ENCODE measurements at places on chromosomes 1 and 21.

DNA sequence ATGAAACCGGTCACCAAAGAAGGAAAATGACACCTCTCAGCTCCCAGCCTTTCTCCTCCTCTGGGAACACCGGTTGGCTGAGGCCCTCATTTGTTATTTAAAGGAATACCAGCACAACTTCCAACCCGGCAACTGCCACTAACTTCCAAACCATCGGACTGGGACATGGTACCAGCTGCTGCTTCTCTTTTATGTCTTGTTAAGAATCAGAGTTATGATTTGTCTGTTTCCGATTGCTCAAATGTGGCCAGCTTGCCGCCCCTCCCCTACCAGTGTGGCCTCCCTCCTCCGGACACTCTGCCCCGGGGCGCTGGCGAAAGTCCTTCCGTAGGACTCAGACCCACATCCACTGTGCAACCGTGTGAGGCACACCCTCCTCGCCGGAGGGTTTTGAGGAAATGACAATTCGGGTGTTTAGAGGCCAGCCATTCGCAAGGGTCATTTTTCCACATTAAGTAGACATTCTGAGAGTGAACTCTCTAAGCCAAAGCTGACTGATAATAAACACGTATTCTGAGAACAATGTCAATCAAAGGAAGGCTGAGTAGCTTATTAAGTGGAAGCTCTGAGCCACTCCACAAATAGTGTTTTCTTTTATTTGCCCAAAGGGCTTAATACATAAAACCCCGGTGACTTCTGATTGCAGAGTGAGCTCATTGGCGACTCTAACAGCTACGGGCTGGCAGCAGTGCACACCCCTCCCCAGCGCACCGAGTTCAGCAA, 5.5 kb downstream of the RIPK4 start:
- no peak for DNase-seq

- no peak for DNase-seq
Observed at GRCh38 chr1:178973652-178974101, 52.0 kb upstream of the FAM20B start.

- DNase-seq = no peak
Observed at GRCh38 chr1:91621907-91622306, 121.3 kb downstream of the CDC7 start.

DNA sequence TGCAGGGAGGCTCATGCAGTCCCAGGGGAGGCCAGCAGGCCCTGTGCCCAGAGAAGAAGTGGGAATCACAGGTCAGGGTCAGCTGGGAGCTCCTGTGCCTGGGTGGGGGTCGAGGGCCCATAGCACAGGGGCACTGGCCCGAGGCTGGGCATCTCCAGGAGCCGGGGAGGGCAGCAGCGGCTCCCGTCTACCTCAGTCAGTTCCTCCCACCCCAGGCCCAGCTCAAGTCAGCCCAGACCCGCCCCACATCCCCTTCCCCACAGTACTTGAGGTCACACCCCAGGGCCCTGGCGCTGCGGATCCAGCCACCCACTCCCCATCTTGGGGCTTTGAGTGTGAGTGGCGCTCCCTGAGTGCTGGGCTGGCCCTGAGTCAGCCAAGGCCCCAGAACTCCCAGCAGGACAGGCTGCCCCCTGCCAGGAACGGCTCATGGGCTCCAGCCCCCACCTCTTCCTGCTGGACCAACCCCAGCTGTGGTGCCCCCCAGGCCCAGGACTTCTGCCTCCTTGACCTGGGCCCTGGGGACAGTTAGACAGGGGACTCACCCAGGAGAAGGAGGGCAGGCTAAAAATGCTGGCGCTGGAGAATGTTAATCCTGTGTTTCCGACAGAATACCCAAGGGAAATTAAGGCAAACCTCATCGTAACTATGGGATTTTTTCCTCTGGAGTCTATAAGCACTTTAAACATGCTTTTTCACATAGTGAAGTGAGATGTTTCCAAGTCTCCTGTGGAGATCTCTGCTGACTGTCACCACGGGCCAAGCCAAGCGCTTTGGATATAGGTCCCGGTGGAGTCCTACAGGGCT, 68.8 kb upstream of the COL6A1 start:
- no peak for DNase-seq

GRCh38 chr1:91076834-91077233, 55.0 kb upstream of the ZNF644 start:
- DNase-seq = no peak

- DNase-seq = no peak
Observed at GRCh38 chr1:101728029-101728428, 268.7 kb downstream of the OLFM3 start.

- no peak for DNase-seq
Observed at GRCh38 chr1:3501856-3502640, 47.6 kb downstream of the ARHGEF16 start.

DNA sequence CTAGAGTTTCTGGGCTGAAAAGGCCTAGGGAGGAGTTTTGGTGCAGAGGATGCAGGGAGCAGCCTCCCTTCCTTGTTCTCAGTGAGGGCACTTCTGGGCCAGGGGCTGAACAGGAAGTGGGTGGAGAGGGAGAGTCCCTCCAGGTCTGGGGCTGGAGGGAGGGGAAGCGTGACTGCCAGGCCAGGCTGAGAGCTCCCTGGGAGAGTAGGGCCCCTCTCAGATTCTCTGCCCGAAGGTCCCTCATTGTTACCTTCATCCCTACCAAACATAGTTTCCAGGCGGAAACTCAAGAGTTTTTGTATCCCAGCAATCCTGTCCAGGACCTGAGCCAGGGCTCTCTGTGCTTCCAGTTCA, 36.8 kb downstream of the CITED4 start:
- DNase-seq = no peak

DNA sequence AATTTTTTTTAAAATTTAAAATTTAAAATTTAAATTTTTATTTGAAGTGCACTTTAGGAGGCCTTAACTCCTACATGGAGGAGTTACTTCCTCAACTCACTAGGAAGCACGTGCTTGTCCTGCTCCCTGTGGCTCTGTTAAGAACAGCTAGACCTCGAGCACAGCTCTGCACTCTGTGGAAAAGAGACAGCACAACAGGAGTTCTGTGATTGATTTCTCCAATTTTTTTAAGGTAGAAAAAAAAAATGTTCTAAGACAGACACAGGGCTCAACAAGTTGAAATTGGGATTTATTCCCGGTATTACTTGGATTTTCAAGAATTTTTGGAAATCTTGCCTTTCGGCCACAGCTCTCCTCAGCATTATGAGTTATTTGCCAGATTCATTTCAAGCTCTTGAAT, 356.6 kb upstream of the LYPLAL1 start:
- DNase-seq = no peak

GRCh38 chr1:205351984-205352713, 4.6 kb downstream of the KLHDC8A start:
- no peak for DNase-seq

GRCh38 chr1:1567152-1567875, 7.3 kb downstream of the SSU72 start:
- no peak for DNase-seq

DNA sequence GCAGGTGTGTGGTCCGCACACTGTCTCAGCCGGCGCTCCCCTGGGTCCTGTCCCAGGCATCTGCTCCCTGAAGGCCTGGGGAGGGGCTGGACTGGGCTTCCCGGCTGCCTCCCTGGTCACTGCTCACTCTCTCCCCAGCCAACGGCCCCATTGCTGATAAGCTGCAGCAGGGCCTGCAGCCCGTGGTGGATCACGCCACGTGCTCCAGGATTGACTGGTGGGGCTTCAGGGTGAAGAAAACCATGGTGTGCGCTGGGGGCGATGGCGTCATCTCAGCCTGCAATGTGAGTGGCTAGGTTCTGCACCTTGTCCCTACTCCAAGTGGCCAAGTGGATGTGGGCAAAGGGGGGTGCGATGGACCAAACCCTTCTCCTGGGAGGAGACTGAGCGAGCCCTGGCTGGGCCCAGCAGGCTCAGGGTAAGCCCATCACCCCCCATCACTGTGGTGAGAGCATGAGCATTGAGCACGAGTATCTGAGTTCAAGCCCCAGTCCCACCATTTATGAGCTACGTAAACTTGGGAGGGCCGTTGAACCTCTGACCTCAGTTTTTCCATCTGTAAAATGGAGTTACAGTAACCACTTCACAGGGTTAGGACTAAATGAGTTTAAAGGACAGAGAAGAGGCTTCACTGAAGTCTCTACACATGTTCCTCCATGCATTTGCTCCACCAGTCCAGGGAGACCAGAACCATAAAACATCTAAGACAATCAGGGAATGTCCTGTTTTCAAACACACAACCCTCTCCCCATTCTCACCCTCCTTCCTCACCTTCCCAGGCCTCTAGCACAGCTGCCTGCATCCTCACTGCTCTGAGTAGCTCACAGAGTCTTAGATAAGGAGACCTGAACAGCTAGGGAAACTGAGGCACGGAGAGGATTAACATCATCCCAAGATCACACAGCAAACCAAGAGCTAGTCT, 6.5 kb downstream of the CTRC start:
- no peak for DNase-seq
